ENCODE measurements at places on chromosomes 1 and 21. TPM values are rescaled to one million over a fixed set of nuclear protein-coding genes. Genes with fewer than 3 reads are reported as not detected.
A peak's percentile ranks its signal among the peaks of the same experiment; 100 is the strongest.

GRCh38 chr1:39205781-39206464, 1.4 kb downstream of the MACF1 start:
- H3K27ac ChIP-seq: no peak overlapping the region
- no peak overlapping the region for H3K4me3 ChIP-seq
- no peaks in the 10 kb centered on the region for H3K36me3 ChIP-seq

- no peaks in the 10 kb centered on the region for H3K36me3 ChIP-seq
- no peak for DNase-seq
- H3K27ac ChIP-seq: no peak overlapping the region
- H3K4me1 ChIP-seq: no peaks in the 10 kb centered on the region
These were observed 10.4 kb downstream of the SLC30A10 start for GRCh38 chr1:219917851-219918466.

- H3K36me3 ChIP-seq: no peaks in the 10 kb centered on the region
- peaks cover 87% of the 10 kb centered on the region for H3K27me3 ChIP-seq
- DNase-seq: peak; percentile 78
- no peak overlapping the region for H3K4me3 ChIP-seq
These were observed 5.4 kb downstream of the PAX7 start for GRCh38 chr1:18635891-18636595.

Gene DTL
- total RNA-seq: 48.7 TPM

Gene TSPAN1
- not detected for total RNA-seq

DNA sequence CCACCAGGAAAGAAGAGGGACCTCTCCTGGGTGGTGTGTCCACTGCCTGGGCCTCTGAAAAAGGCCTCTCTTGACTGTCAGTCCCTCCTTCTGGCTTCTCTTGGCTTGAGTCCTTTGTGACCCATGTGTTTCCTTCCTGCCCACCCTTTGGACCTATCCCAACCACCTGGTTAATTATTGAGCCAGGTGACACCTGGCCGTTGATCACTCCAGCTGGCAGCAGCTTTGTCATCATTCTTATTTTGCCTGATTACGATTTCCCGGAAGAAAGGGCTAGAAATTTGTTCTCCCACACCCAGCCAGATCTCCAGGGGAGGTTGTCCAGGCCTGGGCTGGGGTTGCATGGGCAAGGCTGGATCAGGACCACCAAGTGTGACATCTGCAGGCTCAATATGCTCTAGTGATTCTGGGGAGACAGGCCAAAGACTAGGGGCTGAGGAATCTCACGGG, 24.8 kb downstream of the CSF1 start:
- H3K27me3 ChIP-seq: no peaks in the 10 kb centered on the region
- H3K4me1 ChIP-seq: peaks cover 3% of the 10 kb centered on the region
- no peak overlapping the region for H3K4me3 ChIP-seq
- no peak for DNase-seq
- no peaks in the 10 kb centered on the region for H3K36me3 ChIP-seq

Gene CA6
- not detected for total RNA-seq

Measured in H1 (cell line).